ENCODE measurements at places on chromosomes 7 and 10. TPM values are rescaled to one million over a fixed set of nuclear protein-coding genes. Genes with fewer than 3 reads are reported as not detected.

ANKRD7 gene
- total RNA-seq, result 8.2 TPM

DNA sequence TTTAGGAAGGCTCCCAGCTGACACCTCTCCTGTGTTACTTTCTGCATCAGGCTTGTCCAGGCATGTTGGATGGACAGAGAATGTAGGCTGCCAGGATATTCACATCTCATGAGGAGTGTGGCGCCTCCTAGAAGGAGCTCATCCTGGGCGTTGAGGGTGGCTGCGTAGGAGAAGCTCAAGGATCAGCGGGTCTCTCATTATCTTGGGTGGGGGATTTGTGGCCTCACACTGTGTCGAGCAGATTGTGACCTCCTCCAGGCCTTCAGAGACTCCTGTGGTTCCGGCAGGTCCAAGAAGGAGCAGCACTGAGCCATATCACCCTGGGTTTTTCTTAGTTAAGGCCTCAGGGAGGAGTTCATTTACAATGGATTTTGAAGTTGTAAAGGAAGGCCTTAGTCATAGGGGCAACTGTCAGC lies 8.7 kb upstream of the COBL start:
- no peak overlapping the region for H3K4me3 ChIP-seq
- no peaks in the 10 kb centered on the region for H3K4me1 ChIP-seq
- no peaks in the 10 kb centered on the region for H3K36me3 ChIP-seq
- DNase-seq, result no peak
- no peaks in the 10 kb centered on the region for H3K27me3 ChIP-seq
- no peak overlapping the region for H3K27ac ChIP-seq

DNA sequence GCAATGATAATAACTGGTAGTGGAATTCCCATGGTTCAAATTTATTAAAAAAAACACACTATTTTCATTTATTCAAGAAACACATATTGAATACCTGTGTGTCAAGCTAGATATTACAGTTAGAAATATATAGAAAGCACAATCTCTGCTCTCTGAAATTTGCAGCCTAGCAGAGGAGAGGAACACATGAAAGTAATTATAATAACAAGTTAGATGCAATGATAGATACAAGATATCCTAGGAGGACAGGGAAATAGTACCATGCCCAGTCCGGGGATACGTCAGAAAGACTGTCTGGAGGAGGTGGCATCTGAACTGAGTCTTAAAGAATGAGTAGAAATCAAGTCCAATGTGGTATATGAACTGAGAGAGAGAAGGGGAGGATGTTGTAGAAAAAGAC lies 485.6 kb upstream of the C7orf33 start:
- no peak for DNase-seq
- H3K27ac ChIP-seq, result no peak overlapping the region
- no peaks in the 10 kb centered on the region for H3K27me3 ChIP-seq
- no peaks in the 10 kb centered on the region for H3K36me3 ChIP-seq
- no peak overlapping the region for H3K4me3 ChIP-seq
- H3K4me1 ChIP-seq, result no peaks in the 10 kb centered on the region

GRCh38 chr7:630111-630511 lies 96.4 kb upstream of the DNAAF5 start:
- no peaks in the 10 kb centered on the region for H3K4me1 ChIP-seq
- H3K27ac ChIP-seq, result no peak overlapping the region
- peak; percentile 18 for DNase-seq
- no peaks in the 10 kb centered on the region for H3K27me3 ChIP-seq
- no peak overlapping the region for H3K4me3 ChIP-seq
- H3K36me3 ChIP-seq, result no peaks in the 10 kb centered on the region

DNA sequence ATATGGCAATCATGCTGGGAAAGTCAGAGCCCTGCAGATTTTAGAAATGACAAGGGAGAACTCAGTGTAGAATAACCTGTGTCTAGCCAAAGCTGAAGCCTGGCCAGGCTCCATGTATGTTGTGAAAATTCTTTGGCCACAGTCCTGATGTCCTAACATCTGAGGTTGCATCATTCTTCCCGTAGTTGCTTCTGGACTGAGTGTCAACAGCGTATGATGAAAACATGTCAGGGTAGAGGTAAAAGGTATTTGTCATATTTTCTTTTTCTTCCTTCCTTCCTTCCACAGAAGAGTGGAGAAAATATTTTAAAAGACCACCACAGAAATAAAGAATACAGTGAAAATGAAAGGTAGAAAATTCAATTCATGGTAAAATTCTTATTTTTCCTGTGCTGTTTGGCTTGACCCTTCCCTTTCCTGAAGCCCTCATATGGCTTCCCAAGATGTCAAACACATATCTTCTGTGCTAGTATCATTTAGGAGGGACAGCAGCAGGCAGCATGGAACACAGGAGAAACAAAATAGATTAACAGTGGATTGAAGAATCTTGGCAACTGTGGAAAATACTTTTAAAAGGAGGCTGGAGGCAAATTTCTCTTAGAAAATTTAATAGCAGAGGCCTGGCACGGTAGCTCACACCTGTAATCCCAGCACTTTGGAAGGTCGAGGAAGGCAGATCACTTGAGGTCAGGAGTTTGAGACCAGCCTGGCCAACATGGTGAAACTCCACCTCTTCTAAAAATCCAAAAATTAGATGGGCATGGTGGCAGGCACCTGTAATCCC lies 18.9 kb upstream of the NRBF2 start:
- H3K36me3 ChIP-seq, result no peaks in the 10 kb centered on the region
- no peak overlapping the region for H3K4me3 ChIP-seq
- H3K27me3 ChIP-seq, result no peaks in the 10 kb centered on the region
- peak; percentile 80 for DNase-seq
- H3K27ac ChIP-seq, result peak overlapping the region; percentile 86

DNA sequence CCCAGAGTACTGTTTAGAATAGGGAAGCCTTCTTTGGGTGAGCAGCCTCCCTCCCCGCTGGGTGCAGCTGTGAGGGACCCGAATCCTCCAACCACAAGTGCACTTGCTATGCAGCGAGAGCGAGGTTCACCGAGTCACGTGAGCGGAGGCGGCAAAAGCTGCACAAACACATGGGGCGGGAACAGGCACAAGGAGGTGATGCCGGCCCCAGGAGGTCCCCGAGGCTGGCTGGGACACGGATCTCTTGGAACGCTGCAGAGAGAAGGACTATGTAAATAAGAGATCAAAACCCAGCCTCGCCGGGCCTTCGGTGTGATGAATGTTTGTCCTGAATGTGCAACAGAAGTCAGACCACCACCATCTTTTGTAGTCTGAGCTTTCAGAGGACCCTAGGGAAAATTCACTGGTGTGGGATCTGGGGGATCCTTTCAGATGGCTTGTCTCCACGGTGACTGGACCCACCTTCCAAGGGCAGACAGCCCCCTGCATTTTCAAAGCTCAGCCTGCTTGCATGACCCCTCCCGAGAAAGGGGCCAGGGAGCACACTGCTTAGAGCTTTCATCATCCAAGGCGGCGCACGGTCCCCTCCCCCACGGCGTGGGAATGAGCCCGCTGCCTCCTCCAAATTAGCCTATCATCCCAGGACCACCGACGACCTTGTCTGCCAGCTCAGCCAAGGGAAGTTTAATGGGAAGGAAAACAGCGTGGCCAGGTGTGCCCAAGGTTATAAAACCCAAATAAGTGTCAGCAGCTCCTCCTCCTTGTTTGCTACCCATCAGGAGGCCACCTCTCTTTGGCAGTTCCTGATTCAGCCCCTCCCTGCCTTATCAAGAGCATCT lies 327.7 kb downstream of the CXCL12 start:
- no peak overlapping the region for H3K4me3 ChIP-seq
- no peaks in the 10 kb centered on the region for H3K27me3 ChIP-seq
- H3K36me3 ChIP-seq, result no peaks in the 10 kb centered on the region
- H3K4me1 ChIP-seq, result no peaks in the 10 kb centered on the region
- H3K27ac ChIP-seq, result no peak overlapping the region

GIMAP5 gene
- 80.6 TPM for total RNA-seq

DNA sequence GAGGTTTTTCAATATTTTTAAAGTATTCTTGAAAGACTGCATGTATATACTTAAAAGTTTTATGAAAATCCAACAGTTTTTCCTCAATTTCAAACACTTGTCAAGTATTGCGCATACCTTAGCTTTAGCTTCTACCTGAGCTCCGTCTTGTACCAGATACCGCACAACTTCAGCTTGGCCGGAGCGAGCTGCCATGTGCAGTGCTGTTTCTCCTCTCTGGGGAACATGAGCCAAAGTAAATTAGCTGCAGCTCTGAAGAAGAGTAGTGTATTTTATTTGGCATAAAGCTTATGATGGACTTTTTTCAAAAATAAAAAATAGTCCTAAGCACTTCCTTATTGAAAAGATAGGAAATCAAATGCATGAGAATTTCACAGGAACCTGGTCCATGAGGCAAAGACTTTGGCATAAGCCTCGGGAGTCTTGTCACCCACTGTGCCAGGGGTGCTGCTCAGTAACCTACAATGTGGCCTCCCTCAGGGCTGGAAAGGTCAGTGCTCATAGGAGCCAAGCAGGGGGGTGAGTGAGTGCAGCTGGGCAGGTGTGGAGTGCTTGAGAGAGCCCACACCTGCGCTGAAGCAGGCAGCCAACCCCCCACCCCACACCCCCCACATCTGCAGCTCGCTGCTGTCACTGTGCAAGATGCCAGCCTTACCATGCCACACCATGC lies 189.5 kb downstream of the ANK3 start:
- H3K4me1 ChIP-seq, result peaks cover 5% of the 10 kb centered on the region
- no peak for DNase-seq
- no peaks in the 10 kb centered on the region for H3K27me3 ChIP-seq

DNA sequence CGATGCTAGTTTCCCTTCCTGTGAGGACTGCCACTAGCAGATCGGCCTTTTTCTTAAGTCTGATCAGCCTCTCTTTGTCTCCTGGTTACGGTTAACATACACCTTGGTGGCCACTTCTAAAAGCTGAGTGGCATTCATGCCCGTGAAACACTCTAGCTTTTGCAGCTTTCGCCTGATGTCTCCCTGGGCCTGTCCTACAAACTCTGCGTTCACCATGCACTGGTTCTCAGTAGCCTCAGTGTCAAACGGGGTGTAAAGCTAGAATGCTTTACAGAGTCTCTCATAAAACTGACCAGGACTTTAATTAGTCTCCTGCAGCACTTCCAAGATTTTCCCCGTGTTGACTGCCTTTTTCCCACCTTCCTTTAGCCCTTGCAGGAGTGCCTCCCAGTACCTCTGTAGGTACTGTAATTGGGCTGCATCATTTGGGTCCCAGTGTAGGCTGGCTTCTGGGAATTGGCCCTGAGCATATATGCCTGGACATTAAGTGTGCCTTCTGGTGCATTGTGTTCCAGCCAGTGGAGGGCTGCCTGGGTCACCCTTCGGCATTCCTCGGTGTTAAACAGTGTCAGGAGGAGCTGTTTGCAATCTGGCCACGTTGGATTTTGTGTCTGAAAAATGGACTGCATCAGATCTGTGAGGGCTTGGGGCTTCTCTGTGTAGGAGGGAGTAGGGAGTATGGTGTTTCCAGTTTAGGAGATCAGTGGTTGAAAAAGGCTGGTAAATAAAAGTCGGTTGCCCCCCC lies 6.5 kb upstream of the ZNF117 start:
- no peak overlapping the region for H3K27ac ChIP-seq
- H3K4me3 ChIP-seq, result no peak overlapping the region
- peaks cover 14% of the 10 kb centered on the region for H3K4me1 ChIP-seq
- DNase-seq, result no peak

DNA sequence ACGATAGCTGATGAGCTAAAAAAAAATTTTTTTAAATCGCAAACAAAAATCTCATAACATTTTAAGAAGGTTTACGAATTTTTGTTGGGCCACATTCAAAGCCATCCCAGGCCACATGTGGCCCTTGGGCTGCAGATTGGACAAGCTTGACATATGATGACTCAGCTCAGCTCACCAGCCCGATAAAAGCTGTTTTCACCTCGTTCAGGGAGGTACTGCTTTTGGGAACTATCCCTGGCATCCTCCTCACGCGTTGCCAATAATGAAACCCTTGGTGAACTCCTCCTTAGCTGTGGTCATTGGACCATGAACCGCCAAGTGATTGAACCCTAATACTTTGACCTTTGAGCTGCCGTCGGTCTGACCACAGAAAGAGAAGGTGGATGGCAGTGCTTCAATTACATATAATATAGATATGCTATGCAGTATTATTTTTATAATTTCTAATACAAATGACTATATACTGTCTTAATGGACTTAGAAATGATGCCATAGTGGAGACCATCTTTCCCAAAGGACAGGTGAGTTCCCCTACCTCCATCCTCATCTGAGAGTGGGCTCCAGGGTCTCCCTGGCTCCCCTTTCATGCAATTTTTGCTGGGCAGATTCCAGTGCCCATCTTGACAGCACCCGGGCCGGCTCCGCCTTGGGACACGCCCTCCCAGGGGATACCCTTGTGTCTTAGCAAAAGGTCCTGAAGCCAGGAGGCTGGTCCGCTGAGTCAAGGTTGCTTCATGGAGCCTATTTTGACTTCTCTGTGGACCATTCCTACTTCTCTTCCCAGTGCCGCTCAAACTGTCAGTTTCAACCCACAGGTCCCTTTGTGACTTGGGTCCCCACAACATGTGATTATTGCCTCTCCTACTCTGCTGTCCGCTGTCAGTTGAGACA lies 707.2 kb downstream of the PARD3 start:
- H3K27ac ChIP-seq, result no peak overlapping the region
- no peak for DNase-seq

DNA sequence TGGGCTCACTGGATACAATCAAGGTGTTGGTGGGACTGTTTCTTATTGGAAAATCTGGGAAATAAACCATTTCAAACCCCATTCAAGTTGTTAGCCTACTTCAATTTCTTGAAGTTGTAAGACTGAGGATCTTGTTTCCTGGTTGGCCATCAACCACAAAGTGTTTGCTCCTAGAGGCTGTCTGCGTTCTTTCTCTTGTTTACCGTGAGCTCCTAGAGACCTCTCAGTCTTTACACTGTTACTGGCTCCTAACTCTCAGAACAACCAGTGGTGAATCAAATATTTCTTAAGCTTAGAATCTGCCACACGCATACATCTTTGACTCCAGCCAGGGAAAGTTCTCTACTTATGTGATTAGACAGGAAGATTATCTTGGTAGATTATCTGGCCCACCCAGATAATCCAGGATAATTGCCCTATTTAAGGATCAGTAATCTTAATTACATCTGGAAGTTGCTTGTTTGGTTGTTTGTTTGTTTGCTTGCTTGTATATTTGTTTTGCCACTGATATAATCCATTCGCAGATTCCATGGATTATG lies 798.7 kb downstream of the IPMK start:
- no peaks in the 10 kb centered on the region for H3K4me1 ChIP-seq
- no peaks in the 10 kb centered on the region for H3K27me3 ChIP-seq
- H3K4me3 ChIP-seq, result no peak overlapping the region
- DNase-seq, result no peak

- no peak overlapping the region for H3K27ac ChIP-seq
- no peaks in the 10 kb centered on the region for H3K36me3 ChIP-seq
- H3K27me3 ChIP-seq, result no peaks in the 10 kb centered on the region
Observed at GRCh38 chr10:76268530-76268929, 837.1 kb downstream of the LRMDA start.

- H3K27me3 ChIP-seq, result no peaks in the 10 kb centered on the region
- no peak overlapping the region for H3K27ac ChIP-seq
- H3K4me3 ChIP-seq, result no peak overlapping the region
- DNase-seq, result no peak
Observed at GRCh38 chr7:3312583-3312982, 11.5 kb downstream of the SDK1 start.

All from thyroid gland (tissue), 4 donors.